Esophagus squamous epithelium (tissue), 5 donors: ENCODE measurements at places on chromosomes 11 and 22. TPM values are rescaled to one million over a fixed set of nuclear protein-coding genes. Genes with fewer than 3 reads are reported as not detected.

GRCh38 chr22:37663521-37664140 is 5.1 kb downstream of the PDXP start:
- DNase-seq, result no peak

DNA sequence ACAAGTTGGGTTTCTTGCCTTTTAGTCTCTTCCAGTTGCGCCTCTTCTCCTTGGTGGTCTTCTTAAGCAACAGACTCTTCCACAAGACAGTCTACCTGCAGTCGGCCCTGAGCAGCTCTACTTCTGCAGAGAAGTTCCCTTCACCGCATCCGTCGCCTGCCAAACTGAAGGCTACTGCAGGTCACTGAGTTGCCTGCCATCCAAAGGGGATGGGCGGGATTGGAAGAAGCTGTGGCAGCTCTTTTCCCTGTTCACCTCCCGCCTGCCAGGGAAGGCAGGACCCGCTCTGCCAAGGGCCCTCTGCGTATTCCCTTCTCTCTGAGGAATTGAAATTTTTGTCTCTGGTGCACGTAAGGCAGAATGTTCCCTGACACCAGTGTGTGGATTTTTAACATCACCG is 9.2 kb upstream of the STT3A start:
- DNase-seq, result no peak

DNA sequence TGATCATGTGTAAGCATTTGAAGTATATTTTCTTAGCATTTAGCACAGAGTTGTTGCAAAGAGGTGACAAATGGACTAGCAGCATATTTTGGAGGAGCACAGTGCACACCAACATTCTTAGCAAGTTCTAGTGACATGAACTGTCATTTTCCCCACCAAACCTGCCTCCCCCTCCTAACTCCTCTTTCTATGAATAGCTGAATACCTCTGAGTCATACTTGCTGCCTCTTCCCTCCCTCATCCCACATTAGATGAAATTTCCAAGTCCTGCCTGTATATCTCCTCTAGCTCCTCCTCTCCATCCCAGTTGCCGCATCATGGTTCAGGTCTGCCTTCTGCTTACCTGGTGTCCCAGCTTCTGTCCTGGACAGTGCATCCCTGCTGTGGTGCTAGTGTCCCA is 7.2 kb downstream of the OSBP2 start:
- DNase-seq, result no peak

The ZP1 gene
- total RNA-seq, result not detected

The MMP1 gene
- total RNA-seq, result 0.19 TPM

The CALCA gene
- not detected for total RNA-seq
